NCI-H345 (cell line): ENCODE measurements at places on chromosomes 4 and X.

DNA sequence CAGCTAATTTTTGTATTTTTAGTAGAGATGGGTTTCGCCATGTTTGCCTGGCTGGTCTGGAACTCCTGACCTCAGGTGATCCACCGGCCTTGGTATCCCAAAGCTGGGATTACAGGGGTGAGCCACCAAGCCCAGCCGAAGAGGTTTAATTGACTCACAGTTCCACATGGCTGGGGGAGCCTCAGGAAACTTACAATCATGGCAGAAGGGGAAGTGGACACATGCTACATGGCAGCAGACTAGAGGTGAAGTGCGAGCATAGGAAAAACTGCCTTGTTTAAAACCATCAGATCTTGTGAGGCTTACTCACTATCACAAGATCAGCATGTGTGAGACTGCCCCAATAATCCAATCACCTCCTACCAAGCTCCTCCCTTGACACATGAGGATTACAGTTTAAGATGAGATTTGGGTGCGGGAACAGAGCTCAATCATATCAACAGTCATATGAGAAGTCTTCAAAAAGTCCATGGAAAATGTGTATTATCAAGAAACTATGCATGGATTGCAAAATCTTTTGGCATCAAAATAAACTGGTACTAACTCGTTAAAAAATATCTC, 25.8 kb upstream of the RPL39 start:
- DNase-seq: no peak

GRCh38 chrX:2188330-2188792, 312.4 kb downstream of the DHRSX start:
- no peak for DNase-seq

DNA sequence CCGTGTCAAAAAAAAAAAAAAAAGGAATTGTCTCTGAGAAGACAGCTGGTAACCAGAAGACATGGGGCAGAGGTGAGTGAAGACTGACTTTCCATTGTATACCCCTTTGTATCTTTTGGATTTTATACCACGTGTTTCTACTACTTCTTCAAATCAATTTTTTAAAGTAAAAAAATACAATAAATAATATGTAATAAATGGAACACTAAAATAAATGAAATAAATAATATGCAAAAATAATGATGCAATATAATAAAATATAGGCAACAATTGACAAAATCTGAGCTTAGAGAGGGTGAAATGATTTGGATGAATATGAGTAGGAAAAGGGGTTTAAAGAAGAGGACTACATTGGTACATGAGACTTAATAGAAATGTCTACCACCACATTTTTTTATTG, 155.8 kb downstream of the IL15 start:
- no peak for DNase-seq

DNA sequence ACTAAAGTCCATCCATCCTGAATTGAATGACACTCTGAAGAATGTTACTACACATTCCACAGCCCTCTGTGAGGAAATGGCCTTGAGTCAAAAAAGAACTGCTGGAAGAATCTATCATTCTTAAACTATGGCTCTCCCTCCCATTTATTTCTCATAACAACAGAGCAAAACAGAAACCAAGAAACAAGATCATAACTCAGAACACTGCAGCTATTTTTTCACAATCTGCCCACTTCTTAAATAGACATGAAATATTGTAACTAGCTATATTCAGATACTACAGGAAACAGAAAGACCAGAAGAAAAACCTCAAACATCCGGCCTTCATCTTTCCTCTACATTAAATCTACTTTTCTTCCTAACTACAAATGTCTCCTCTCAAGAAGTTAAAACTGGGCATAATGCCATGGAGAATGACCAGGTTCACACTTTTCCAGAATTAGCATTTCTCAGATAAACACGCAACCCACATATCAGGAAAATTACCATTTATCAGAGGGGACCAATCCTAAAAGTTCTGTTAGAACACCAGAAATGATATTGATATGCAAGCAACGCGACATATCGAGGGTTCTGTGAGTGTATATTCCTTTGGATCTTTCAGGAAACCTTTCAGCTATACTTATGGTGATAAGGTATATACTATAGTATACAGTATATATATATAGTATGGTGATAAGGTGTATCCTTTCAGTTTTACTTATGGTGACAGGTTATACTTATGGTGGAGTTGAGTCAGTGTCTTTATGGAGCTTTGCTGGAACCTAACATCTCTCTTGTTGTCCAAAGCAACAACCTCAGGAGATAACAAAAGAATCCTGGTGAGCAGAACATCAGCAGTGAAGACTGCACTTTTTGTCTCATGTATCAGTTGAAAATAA, 60.4 kb upstream of the IRF2 start:
- DNase-seq: no peak

DNA sequence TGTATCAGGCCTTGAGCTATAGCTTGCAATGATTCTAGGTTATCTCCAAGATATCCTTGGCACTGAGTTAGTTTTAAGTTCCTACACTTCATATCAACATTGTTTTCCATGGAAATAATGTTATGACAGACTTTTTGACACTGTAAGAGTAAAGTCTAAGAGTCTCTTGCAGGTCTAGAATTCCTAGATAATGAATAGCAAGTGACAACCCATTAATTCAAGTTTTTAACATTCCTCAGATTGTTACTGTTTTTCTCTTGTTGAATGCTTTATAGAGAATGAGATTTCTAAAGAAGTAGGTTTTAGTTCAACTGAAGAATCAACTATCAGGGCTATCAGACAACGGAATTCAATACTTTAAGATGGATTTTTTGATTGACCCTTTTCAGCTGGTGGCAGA, 276.1 kb downstream of the PPP3CA start:
- no peak for DNase-seq

DNA sequence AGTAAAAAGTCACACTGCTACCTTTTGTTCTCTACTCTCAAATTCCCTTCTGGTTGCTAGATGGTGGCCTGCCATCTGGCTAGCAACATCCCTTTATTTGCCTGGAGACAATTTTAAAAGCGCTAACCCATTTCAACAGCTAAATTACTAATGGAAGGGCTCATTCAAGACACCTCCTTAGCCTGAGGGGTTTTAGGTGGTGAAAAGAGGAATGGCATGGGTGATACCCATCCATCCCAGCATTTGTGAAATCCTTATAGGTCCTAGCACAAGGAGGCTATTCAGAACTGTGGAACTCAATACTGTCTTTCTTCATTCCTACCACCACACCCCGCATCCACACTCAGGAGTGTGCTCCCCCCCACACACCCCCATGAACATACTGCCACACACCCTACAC, 33.5 kb downstream of the ARHGEF9 start:
- DNase-seq: no peak

DNA sequence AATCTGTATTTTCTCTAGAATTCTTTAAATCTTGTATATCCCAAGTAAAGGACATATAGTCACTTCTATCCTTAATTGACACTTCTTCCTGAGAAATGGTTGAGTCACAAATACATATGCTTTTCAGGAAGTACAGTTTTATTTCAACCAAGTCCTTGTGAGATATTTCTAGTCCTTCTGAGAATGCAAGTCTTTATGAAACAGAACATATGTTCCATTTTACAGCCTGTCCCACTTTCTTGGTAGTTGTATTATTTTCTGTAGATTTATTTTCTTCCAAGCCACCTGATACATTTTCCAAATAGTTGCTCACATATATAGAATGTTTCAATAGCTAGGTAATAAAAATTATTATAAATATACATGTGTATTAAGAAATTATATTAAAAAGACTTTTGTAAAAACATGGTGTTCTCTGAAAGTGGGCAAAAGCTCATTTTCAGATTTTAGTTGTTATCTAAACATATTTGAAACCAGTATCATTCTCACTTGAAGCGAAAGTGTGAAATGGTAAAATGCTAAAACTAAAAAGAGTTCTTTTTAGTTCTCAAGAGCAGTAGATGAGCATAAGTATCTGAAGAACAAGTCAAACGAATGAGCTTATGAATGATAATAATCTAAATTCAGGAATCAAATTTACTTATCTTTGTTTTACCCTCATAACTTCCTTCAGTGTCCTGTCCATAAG, 468.0 kb downstream of the EPHA5 start:
- no peak for DNase-seq

- no peak for DNase-seq
These were observed 1060.6 kb upstream of the GRID2 start for GRCh38 chr4:91243132-91243531.

GRCh38 chrX:129404670-129405008, 118.7 kb downstream of the SMARCA1 start:
- no peak for DNase-seq

GRCh38 chrX:130691576-130691975, 211.4 kb downstream of the ENOX2 start:
- no peak for DNase-seq

DNA sequence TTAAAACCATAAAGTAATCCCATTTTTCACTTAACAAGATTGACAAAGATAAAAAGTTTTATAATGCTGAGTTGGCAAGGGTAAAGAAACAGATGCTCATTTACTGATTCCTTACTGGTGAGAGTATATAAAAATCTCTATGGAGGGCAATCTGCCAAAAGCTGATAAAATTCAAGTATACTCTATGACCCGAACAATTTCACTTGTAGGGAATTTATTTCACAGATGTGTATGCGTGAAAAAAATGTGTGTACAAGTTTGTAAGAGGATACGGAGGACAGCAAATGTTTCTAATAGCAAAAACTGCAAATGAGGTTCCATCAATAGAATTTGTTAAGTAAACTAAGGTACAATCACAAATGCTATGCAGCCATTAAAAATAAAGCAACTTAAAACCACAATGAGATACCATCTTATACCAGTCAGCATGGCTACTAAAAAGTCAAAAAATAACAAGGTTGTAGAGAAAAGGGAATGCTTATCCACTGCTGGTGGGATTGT, 23.4 kb downstream of the DHX15 start:
- no peak for DNase-seq

- no peak for DNase-seq
These were observed 210.6 kb downstream of the STK32B start for GRCh38 chr4:5261866-5262265.

DNA sequence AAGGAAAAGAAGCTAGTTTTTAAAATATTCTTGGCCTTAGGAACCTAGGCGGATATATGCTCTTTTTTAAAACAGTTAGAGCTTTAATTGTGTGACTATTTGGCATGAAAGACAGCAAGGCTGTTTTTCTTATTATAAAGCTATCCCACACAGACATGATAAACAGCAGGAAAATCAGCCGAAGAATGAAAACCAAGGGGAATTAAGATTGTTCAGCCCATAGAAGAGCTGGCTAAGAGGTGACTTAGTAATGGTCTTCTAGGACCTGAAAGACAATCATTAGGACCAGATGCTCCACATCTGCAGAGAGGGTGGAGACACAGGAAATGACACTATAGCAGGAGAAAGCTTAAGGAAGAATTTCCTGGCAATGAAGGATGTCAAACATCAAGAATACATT, 171.4 kb upstream of the NRK start:
- no peak for DNase-seq

DNA sequence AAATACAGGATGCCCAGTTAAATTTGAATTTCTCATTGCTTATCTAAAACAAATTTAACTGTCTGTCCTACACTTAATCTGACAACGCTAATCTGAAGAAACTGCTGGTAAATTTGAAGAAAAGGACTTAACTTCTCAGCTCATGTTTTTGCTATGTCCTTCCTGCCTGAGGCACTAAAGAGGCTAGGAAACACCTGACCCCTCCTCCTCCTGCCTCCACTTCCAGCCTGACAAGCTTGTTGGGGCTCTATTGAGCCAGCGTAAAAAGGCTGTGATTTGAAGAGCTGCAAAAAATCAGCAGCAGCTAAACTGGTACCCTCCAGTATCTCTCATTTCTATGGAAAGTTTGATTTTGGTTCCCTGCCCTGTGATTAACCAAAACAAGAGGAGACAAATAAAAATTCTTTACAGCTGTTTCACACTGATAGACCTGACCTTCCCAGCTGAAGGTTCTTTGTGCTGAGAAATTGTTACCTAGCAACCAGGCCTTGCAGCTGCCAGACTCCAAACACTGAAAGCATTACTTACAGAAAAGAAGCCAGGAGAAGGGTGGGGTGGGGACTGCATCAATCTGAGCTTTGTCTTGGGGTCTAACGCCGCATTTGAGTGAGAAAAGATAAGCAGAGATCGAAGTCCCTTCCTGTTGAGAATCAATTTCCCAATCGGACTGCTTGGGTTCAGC, 35.0 kb downstream of the DCX start:
- peak; percentile 64 for DNase-seq

DNA sequence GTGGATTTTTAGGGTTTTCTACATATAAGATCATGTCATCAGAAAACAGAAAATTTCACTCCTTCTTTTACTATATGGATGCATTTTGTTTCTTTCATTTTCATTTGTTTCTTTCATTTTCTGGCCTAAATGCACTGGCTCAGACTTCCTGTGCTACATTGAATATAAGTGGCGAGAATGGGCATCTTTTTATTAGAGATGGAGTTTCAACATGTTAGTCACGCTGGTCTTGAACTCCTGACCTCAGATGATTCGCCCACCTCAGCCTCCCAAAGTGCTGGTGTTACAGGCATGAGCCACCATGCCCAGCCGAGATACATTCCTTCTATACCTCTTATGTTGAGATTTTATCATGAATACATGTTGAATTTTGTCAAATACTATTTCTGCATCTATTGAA, 61.8 kb downstream of the BRWD3 start:
- no peak for DNase-seq

DNA sequence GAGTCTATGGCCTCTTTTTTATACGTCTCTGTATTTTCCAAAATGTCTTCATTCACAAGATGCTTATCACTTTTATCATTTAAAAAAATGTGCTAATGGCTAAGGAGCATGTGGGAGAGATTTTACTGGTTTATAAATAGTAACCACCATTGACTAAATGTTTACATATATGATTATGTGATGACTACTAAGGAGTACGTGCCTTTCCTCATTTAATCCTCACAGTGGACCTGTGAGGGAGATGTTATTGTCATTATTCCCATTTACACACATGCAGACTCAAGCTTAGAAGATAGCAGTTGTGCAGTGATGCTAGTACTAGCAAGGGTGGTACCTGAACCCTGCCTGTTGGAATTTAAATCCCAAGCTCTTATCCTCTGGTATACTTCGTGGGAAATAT, 2.4 kb downstream of the SRD5A3 start:
- DNase-seq: no peak

GRCh38 chr4:157882901-157883300, 289.9 kb downstream of the GASK1B start:
- DNase-seq: no peak

- no peak for DNase-seq
These were observed 39.6 kb downstream of the CDKL5 start for GRCh38 chrX:18465051-18465450.

- DNase-seq: no peak
These were observed 3.2 kb downstream of the FGF13 start for GRCh38 chrX:138708268-138708667.

GRCh38 chr4:140047017-140047640, 106.9 kb downstream of the MAML3 start:
- no peak for DNase-seq

GRCh38 chr4:26731351-26732035, 129.1 kb upstream of the STIM2 start:
- DNase-seq: no peak

- DNase-seq: no peak
These were observed 13.8 kb downstream of the RNF4 start for GRCh38 chr4:2482693-2483092.

- no peak for DNase-seq
These were observed 946.3 kb upstream of the INTU start for GRCh38 chr4:126686491-126686890.

GRCh38 chr4:111031001-111031579, 408.2 kb upstream of the PITX2 start:
- no peak for DNase-seq
